ENCODE measurements at places on chromosomes 5 and 9. TPM values are rescaled to one million over a fixed set of nuclear protein-coding genes. Genes with fewer than 3 reads are reported as not detected.

TMED7 gene
- total RNA-seq = 52.0 TPM

CATSPER3 gene
- total RNA-seq = not detected

GABRA1 gene
- not detected for total RNA-seq

SNCAIP gene
- total RNA-seq = 2.9 TPM

DNA sequence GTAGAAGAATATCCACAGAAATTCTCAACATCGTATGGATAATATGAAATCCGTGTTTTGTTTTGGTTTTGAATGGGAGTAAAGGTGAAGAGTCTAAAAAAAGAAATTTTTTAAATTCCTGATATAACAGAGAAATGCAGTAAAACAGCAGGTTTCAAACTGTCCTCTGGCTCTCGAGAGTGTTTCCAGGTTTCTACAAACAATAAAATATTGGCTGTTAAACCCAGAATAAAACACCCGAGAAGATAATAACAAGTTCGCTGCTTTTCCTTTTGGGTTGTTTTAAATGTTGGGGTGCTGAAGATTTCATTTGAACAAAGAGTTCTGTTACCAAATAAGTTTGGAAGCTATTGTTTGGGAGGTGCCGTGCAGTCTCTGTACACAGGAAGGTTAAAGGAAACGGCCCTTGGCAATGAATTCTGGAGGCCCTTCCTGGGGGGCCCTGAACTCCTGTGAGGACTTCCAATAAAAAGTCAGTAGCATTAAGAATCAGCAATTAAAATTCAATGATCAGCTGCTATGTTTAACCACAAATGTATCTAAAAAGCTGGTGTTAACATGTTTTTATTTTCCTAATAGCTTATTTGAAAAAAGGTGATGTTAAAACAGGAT, 215.8 kb downstream of the TSSK1B start:
- DNase-seq = no peak

DNA sequence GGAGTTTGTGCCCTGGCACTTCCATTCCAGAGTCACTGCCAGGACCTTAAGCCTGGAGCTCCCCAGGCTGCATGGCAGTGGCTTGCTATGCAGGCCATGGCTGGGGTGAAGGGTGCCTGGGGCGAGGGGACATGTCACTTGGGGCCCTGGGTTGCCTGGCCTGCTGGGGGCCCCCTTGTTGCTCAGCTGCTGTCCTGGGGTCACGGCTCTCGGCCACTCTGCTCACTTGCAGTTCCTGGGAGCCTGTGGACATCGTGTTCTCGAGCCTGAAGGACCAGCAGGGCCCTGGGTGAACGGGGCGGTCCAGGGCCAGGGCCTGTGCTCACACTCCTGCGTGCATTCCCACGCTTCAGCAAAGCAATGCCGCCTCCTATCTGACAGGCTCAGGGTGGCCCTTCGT, 14.5 kb upstream of the SLC2A6 start:
- DNase-seq = no peak

DNA sequence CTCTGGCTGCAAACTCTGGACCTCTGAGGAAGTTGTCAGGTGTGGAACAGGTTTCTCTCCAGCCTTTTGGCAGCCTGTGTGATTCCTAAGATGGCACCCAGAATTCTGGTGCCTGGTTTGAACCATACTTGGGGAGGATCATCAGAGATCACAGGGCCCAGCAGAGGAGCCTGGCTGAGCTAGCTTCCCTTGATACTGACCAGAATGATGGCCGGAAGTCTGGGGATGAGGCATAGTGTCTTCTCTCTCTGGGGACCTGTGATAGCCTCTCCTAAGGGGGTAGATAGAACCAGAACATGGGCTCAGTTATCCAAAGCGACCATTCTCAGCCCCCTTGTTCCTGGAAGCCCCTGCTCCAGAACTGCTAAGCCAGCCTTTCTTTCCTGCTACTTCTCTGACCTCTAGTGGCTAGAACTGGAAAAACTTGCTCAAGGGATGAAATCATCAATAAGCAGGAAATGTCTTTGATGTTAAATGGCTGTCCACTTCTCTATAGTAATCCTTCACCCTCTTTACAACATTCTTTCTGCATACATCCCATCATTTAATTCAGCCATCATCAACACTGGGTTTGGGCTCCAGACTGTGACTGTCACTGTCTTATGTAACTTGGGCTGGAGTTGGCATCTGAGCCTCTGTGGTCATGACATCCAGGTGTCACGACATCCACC, 55.1 kb downstream of the C9orf152 start:
- no peak for DNase-seq

DNA sequence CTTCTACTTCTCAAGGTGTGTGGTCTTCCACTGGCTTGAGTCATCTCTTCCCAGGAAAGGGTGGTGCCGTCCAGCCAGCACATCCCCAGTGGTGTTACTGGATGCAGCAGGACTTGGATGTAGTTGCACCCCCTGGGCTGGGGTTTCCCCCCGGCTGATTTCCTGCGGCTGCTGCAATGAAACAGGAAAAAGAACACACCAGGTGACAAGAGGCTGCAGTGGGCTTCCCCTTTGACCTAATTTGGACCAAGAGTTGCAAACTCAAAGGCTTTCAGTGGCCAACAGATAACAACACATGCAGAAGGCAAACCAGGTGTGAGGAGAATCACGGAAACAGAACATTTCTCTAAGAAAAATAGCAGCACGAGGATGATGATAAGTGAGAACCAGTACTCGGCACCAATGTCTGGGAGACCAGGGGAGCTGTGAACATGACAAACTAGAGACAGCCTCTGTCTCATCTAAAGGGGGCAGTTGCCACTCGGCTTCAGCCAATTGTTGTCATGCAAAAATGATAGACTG, 83.7 kb downstream of the PDE6A start:
- DNase-seq = no peak

GRCh38 chr9:6644346-6645104, 1.0 kb downstream of the GLDC start:
- DNase-seq = no peak

- no peak for DNase-seq
Measured at GRCh38 chr5:72949481-72949880, 6.4 kb upstream of the FCHO2 start.
